ENCODE measurements at places on chromosomes 6 and 20.

- no peak for DNase-seq
Measured at GRCh38 chr20:32538526-32538939, 46.6 kb downstream of the NOL4L start.

DNA sequence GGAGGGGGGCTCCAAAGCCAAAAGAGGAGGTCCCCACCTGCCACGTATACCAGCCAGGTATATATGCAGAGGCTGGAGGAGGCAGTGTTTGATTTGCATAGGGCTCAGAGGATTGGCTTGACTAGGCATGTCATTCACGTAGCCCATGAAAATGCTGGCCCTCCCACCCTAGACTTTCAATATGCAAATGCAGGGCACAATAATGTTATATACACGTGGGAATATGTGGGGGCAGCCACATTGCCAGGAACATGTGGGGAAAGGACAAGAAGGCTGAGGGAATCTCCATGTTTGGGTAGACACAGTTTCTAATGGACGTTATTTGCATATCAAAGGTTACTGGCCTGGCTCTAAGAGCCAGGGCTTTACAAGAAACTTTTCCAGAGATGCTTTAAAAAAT lies 301.8 kb downstream of the FARS2 start:
- DNase-seq = no peak

- no peak for DNase-seq
Measured at GRCh38 chr6:9233686-9234085, 798.3 kb upstream of the SLC35B3 start.

DNA sequence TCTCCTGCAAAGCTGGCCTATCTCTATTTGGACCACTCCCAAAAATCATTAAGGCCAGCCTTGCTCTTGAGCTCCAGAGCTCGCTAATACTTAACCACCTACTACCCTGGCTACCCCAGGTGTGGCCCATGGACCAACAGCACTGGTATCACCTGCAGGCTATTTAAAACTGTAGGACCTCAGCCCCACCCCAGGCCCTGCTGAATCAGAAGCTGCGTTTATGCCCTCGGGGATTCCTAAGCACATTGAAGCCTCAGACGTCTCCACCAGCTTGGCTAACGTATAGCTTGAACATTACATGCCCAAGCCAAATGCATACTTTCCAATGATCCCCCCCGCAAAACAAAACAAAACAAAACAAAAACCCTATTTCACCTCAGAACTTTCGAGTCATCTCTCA lies 19.7 kb upstream of the SPAG4 start:
- DNase-seq = no peak

DNA sequence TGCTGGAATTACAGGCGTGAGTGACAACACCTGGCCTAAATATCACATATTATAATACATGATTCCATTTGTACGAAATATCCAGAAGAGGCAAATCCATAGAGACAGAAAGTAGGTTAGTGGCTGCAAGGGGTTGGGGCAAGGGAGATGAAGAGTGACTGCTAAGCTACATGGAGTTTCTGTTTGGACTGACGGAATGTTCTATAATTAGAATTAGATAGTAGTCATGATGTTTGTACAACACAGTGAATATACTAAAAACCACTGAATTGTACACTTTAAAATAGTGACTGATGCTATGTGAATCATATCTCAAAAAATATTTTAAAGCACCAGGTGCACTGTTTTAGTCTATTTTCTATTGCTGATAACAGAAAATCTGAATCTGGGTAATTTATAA lies 3.7 kb upstream of the HEBP2 start:
- DNase-seq = no peak

DNA sequence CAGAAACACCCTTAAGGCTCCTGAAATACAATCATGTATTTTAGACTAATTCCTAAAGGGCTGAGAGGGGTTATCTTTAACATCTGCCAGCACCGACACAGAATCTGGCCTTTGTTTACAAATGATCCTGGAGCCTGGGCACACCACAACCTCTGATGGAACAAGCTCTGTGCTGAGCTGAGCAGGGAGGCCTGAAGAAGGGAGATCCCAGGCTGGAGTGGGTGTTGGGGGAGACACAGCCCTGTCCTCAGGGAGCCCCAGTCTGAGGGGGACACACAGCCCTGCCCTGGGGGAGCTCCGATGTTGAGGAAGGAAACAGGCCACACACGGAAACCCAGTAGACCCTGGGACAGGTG lies 130.5 kb downstream of the VEGFA start:
- no peak for DNase-seq

GRCh38 chr20:36573798-36574365 lies 485 bp downstream of the TGIF2 start:
- DNase-seq = peak; percentile 40

All from pons (tissue), 1 donor.